ENCODE measurements at places on chromosomes 5 and 9.
A peak's percentile ranks its signal among the peaks of the same experiment; 100 is the strongest.

DNA sequence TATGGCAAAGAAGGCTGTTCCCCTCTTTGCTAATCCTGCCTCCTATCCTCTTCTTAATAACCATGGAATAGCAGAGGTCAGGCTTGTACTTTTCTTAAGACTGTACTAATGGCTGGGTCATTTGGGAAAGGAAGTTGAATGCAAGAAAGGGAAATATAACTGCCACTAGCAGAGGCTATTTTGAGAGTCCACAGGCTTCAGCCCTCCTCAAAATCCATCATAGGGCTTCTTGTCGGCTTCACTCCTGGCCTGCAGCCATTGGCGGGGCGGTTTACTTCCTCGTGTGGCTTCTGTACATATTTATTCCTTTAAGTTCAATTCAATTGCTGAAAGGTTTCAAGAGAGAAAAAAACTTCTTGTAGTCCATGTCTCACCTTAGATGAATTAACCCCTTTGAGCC, 2.8 kb upstream of the PARP8 start:
- DNase-seq, result no peak

GRCh38 chr5:50672663-50673062, 6.2 kb downstream of the PARP8 start:
- no peak for DNase-seq

GRCh38 chr5:103218164-103218563, 40.4 kb upstream of the MACIR start:
- no peak for DNase-seq

GRCh38 chr9:121720311-121721057, 69.0 kb downstream of the DAB2IP start:
- no peak for DNase-seq

GRCh38 chr9:20512636-20513035, 109.7 kb downstream of the MLLT3 start:
- DNase-seq, result no peak

DNA sequence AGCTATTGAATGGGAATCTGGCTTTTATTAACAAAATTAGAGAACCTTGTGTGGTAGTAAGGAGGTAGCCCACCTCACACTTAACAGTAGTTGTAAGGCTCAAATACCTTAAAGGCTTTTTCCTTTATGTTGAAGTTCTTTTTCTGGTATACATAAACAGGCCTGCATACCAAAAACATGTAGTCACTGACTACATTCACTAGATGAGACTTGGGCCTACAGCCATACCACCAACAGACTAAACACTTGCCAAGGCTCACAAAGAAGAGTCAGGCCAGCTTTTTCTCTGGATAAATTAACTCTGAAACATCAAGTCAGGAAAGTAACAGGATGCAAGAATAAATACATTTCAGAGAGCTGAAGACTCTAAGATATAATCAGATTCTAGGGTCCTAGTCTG, 78.6 kb upstream of the MPDZ start:
- DNase-seq, result no peak

- no peak for DNase-seq
These were observed 21.6 kb downstream of the NEUROG1 start for GRCh38 chr5:135514116-135514515.

GRCh38 chr5:175617447-175617846, 40.4 kb upstream of the HRH2 start:
- no peak for DNase-seq

DNA sequence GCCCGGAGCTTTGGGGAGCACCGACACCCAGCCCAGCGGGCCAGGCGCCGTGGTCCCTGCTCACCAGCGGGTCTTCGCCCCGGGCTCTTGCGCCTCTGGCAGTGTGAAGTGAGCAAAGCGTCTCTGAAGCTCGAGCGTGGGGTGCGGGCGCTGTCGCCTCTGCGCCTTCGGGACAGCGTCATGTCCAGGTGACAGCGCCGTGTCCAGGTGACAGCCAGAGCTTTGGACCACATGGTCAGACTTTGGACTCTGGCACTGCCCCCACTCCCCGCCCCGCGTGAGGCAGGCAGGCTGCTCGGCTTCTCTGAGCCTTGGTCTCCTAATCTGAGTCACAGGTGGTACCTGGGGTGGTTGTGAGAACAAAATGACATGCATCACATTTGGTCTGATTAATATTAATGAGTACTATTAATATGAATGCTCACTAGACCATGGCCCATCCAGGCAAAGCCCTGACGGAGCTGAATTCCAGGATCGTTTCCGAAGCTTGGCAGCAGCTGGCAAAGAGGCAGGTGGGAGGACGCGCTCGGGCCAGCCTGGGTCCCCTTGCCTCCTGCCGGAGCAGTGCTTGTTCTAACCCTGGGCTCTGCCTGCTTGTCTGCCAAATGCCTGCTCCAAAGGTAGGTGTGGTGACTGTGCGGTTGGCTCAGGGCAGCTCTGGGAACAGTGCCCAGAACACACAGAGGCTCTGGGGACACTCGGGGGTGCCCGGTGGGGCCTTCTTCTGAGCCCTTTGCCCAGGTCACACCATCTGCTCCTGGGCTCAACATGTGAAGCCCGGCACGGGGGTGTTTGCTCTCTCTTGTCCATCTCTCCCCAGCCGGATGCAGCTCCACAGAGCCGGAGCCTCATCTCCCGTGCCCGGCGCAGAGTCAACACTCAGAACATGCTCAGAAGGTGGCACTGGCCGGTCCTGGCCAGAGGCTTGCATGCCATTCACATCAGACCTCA, 157.1 kb downstream of the OLFM1 start:
- DNase-seq, result no peak

DNA sequence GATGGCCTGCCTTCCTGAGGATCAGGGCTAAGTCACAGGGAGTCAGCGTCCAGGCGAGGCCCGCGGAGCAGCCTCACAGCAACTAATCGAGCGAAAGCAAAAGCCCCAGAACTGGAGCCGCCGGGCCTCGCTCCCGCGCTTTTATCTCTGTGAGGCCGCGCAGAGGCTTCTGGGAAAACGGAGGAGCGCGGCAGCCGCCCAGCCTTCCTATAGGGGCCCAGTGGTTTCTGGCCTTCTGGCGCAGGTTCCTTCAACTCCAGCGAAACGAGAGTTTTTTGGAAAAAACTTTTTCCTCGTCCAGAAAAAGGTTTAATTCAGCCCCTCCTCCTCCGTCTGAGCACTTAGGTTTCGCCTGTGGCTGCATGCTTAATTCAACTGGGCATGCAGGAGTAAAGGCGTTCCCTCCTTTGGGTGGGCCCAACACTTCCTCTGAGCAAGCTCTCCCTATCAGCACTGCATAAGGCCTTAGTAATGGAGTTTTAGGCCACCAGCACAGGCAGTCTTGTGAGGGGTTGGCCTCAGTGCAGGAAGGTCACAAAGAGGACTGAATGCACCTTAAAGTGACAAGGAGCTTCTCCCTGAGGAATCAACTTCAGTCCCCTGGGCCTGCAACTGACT, at the start of gene MEIKIN:
TSS of gene MEIKIN (minus strand) at position 113 of the 618 bp plus-strand sequence. CDS start 158 bp downstream, outside the sequence.
- no peak for DNase-seq

GRCh38 chr5:125245216-125245615, 498.8 kb upstream of the ZNF608 start:
- DNase-seq, result no peak

GRCh38 chr9:111890334-111890733, 6.3 kb upstream of the UGCG start:
- no peak for DNase-seq

DNA sequence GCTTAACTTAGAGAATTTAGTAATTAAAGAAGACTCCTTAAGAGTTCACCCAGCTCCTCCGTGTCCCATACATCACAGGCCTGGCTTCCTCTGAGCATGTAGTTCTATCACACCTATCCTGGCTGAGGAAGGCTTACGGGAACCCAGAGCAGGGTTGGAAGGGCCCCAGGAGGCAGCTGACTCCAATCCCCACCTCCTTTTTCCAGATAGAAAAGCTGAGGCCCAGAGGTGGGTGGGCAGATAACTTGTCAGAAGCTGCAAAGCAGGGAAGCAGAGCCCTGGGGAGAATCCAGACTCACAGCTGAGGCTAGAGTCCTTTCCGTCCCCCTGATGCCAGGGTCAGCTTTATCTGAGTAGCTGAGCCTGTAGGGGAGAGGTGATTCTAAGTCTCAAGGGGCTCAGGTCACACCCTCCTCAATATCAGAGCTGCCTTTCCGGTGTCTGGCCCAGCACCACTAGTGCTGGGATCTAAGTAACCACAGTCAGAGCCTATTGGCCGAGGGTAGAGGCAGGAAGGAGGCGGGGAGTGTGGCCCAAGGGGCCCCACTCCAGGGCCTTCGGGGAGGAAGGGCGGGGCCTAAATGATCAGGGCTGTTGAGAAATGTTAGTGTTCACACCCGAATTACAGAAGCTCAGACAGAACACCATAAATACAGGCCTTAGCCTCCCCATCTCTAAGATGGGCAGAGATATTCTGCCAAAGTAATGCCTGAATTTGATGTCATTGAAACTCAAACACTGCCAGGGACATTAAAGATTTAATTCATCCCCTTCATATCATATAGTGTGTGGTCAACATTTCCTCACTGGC, 9.9 kb downstream of the CCDC69 start:
- DNase-seq, result peak; percentile 83

- no peak for DNase-seq
These were observed 5.5 kb downstream of the FANCC start for GRCh38 chr9:95311961-95312360.

- DNase-seq, result no peak
These were observed 120.4 kb downstream of the C9orf152 start for GRCh38 chr9:110087605-110088004.

DNA sequence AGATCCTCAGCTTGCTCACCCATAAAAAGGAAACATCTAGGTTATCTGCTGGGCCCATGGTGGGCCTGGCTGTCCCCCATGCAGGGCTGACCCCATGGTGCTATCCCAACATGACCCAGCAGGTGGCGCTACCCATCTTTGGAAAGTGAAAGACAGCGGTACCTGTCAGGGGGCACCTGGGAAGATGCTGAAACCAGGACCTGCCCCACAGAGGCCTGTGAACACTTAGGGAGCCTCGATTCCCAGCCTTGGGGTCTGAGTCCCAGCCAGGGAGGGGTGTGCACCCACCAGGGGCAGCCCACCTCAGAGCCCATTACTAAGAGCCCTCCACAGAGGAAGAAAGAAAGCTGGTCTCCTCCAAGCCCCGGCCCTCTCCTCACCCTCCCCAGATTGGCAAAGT, 46.6 kb upstream of the IPPK start:
- DNase-seq, result peak; percentile 72

GRCh38 chr5:43338862-43339261, 25.6 kb upstream of the HMGCS1 start:
- DNase-seq, result no peak

DNA sequence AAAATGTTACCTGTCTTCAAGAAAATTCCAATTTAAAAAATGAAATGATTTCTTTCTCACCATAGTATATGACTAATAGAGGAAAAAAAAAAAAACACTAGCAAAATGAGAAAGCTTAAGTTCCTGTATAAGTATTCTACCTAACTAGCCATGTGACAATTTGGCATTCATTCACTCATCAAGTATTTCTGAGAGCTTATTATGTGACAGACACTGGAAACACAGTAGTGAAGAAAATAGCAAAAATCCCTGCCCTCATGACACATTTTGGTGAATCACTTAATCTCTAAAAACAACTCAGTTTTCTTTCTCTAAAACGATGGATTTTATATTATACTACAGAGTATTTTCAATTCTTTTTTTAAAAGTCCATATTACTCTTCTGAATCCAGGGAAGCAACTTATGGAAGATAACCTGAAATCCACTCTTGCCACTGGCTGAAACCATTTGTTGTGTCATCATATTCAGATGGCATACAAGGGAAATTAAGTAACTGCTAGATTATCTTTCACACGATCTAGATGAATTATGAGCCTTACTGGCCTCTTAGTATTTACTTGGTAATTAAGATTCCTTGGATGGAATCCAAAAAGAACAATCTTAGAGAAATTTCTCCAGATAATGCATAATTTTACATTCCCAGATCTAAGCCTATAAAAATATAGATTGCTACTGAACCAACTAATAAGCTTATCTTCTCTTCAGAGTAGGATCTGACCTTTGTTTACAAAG, 5.5 kb downstream of the PTBP3 start:
- no peak for DNase-seq

DNA sequence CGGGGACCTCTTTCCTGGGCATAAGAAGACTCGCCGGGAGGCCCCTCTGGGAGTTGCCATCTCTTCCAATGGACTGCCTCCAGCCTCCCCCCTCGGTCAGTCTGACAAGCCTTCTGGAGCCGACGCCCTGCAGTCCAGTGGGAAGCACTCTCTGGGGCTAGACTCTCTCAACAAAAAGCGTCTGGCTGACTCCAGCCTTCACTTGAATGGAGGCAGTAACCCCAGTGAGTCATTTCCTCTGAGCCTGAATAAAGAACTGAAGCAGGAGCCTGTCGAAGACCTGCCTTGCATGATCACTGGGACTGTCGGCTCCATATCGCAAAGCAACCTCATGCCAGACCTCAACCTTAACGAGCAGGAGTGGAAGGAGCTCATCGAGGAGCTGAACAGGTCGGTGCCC, 28.4 kb upstream of the LTC4S start:
- no peak for DNase-seq

DNA sequence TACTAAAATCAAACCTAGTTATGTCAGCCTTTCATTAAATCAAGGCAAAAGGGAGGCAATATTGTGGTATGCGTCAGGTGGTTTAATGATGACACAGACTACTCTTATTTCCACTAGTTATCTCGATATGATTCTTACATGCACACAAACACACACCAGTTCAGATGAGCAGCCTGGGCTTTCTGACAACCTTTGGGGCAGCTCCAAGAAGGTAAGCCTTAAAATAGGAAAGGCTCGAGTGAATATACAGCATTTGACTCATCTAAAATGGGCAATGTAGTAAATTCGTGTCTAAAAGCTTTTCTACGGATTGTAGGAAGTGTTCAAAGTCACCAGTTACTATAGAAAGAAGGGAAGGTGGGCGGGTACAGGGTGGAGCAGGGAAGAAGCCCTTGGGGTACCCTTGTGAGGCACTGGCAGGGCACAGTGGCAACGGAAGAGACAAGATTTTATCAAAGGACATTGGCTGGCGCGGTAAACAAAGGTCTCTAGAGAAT, 1.9 kb downstream of the ANKH start:
- peak; percentile 27 for DNase-seq

- DNase-seq, result no peak
These were observed 10.7 kb downstream of the PRRC2B start for GRCh38 chr9:131404581-131404980.

DNA sequence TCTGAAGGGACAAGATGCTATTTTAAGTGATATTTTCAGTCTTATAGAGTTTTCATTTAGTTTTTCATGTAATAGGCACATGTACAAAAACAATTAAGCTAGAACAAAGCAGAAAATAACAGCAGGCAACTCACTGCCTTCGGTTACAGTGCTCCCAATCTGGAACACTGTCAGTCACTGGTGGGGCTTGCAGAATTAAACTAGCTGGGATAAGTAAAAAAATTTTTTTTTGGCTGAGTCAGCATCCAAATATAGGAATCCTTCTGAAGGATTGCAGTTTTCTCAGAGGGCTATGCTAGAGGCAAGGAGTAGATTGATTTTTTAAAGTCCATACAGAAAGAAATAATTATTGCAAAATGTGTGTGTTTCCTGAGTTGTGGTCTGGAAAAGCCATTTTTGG, 250.2 kb upstream of the RFX3 start:
- no peak for DNase-seq

GRCh38 chr9:2109069-2109650, 94.0 kb downstream of the SMARCA2 start:
- no peak for DNase-seq

DNA sequence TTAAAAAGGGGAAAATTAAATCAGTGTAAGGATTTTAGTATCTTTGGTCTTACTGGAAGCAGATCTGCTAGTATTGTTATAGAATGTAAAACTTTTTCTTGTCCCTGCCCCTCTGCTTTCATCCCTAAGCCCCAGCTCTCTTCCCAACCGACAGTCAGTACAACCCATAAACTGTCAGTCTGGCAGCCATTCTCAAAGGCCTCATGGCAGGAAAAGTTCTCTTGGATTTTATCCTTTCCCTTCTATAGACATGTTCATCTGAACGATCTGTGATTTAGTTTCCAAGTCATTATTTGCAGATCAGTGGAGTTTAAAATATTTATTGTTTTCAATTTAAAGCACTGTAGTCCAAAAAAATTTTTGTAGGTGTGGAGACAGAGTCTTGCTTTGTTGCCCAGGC, 39.2 kb downstream of the ARRDC3 start:
- DNase-seq, result no peak
